ENCODE measurements at places on chromosomes 1 and 21. TPM values are rescaled to one million over a fixed set of nuclear protein-coding genes. Genes with fewer than 3 reads are reported as not detected.
A peak's percentile ranks its signal among the peaks of the same experiment; 100 is the strongest.

- DNase-seq = no peak
Observed at GRCh38 chr1:213982672-213983492, 4.9 kb upstream of the PROX1 start.

GRCh38 chr1:150479927-150480352 is 7.3 kb upstream of the TARS2 start:
- no peak for DNase-seq

- DNase-seq = no peak
Observed at GRCh38 chr1:17582124-17582774, 42.8 kb downstream of the ARHGEF10L start.

GRCh38 chr1:101723415-101723814 is 273.3 kb downstream of the OLFM3 start:
- DNase-seq = no peak

DNA sequence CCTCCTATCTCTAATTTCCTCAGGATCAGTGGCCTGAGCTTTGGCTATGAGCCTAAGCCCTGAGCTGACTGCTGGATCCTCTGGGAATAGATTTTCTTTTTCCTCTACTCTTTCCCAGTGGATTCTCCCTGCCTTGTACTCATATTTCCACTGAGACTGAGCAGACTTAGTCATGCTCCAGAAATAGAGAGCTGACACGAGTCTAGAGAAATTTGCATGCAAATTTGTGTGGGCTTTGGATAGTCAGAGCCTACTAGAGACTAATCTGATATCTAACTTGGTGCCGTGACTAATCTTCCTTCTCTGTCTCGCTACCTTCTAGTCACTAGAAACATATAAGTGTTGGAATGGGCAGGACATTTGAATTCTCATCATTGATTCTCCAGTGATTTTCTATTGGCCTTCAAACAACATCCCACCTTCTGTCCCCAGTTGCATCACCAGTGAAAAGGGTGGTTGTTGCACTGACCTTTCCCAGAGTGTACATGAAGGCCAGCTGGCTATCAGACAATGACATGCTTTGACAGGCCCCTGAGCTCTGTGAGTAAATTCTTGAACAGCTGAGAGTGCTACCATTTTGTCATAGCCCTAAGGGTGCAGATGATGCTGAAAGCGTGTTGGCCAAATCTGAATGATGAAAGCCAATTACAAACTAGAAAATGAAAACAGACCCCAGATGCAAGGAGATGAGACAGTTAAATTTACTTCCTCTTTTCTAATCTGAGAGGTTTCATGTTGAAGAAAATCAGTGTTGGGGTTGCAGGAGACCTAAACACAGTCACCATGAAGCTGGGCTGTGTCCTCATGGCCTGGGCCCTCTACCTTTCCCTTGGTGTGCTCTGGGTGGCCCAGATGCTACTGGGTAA is at the start of gene FCRLA:
Gene FCRLA (plus strand): TSS at position 748 of the 866 bp plus-strand sequence. CDS start 36 bp downstream, at position 784.
- DNase-seq = no peak

- no peak for DNase-seq
Observed at GRCh38 chr21:37398697-37399096, 32.1 kb downstream of the DYRK1A start.

GRCh38 chr21:20388400-20388799 is 609.8 kb upstream of the NCAM2 start:
- DNase-seq = no peak

GRCh38 chr21:42220138-42220701 is 1.3 kb downstream of the ABCG1 start:
- no peak for DNase-seq

DNA sequence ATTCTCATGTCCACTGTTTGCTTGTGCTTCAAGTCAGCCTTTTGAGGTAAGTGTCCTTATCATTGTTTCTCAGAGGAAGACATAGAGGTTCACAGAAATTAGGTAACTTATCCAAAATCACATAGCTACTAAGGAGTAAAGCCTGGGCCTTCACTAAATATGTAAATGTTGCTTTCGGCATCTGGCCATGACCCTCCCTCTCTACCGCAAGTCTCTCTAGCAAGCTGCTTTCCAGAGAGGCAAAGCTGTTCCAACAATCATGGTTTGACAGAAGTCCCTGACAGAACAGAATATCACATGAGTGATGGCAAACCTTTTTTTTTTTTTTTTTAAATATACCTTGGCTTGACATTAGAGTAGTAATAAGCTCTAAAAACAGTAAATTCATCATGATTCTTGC is 94.5 kb upstream of the F3 start:
- no peak for DNase-seq

DNA sequence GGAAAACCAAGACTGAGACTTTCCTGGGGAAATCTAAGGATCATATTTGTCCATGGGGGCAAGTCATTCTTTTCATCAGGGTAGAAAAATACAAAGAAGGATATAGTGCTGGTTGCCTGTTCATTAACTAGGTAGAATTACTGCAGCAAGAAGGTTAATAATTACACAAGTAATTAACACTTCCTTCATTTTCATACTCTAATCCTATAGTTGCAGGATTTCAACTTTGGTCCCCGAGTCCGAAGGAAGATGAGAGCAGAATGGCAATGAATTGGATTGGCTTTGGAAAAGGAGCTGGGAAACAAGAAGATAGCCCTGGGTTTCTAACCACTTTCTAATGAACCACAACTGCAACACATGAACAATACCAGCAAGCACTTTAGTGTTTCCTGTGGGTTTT is 199.2 kb upstream of the ESRRG start:
- DNase-seq = no peak

GRCh38 chr1:117890452-117890851 is 39.0 kb downstream of the GDAP2 start:
- DNase-seq = no peak

DNA sequence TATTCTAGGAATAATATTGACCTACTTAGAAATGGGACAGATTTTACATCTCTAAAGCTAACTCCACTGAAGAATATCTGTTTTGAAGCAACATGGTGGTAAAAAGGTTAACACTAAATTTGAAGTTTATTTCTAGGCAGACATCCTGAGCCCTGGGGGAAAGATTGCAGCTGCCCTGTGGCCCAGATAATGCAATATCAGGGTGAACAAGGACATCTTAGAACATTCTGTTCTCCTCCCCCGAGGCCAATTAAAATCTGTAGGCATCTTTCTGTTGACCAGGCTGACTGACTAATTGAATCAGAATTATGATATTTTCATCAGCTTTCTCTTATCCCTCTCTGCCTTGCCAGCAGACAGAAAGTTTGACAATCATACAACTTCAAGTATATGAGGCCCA is 149.8 kb upstream of the DUSP10 start:
- no peak for DNase-seq

DNA sequence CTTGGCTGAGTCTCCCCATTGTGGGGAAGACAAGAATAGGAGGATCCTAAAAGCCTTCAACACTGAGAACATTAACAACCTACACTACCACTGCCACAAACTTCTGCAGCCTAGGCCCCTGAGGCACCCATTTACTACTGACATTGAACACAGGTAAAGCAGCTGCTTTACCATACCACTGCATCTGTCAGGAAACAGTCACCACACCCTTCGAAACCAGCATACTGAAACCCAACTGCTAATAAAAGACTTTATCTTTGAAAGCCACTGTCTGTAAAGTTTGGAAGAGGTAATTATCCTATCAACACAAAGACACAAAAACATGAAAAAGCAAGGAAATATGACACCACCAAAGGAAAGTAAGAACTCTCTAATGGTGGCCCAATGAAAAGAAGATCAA is 7.4 kb downstream of the IFNAR1 start:
- no peak for DNase-seq

- DNase-seq = no peak
Observed at GRCh38 chr1:227298512-227299240, 19.6 kb downstream of the CDC42BPA start.

- DNase-seq = no peak
Observed at GRCh38 chr1:39317910-39318633, 113.6 kb downstream of the MACF1 start.

DNA sequence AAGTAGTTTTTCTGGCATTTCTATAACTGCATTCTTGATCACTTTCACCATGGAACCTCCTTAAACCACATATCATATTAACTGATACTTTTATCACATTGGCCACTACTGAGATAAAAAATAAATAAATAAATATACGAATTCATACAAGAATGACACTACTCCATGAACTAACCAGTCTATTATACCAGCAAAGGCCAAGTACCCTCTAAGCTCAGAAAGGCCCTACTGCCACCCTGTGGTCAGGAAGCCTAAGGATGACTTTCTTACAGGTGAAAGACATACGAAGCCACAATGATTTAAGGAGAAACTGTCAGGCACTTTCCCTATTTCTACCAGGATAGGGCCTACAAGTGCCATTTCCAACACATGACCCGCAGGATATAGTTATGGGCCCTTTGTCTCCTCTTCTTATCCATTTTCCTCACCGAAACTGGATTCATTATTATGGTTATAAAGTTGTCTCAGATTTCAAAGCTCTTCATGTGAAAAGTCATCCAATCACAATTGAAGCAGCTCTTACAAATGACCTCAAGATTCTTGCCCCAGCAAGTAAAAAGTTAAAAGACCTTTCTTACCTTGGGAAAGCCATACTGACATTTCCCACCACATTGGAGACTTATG is 23.9 kb downstream of the DNAJC8 start:
- DNase-seq = no peak

- peak; percentile 60 for DNase-seq
Observed at GRCh38 chr1:153568367-153569099, 2.9 kb upstream of the S100A2 start.

DNA sequence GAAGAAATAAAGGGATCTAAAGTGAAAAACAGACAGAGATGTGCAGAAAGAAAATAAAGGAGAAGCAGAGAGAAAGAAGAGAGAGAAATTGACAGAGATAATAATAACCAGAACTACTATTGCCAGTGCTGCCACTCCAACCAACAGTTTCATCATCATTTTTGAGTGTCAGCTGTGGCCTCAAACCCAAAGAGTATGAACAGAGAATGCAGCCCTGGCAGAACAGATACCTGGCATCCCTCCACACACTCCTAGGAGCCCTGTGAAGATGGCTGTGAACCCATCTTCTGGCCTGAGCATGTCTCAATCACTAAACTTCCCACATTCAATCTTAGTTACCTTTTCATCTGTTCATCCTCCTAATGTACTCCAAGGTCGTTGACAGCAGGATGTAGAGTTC is 385.8 kb upstream of the NFIA start:
- DNase-seq = no peak

DNA sequence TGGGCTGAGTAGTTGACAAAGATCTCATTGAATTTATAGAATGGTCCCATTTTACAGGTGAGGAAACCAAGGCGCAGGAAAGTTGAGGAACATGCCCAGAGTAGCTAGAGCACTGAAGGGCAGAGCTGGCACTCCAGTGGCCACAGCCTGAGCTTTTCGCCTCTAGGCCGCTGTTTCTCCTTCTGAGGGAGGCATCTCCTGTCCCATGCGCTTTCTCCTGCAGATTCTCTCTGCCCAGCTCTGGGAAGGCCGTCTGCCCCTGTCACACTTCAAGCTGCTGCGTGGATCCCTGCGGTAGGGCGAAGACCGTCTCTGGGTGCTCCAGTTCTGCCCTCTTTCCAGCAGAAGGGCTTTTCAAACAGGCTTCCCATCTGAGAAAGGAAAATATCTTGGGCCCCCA is 159.9 kb downstream of the ACTL8 start:
- no peak for DNase-seq

DNA sequence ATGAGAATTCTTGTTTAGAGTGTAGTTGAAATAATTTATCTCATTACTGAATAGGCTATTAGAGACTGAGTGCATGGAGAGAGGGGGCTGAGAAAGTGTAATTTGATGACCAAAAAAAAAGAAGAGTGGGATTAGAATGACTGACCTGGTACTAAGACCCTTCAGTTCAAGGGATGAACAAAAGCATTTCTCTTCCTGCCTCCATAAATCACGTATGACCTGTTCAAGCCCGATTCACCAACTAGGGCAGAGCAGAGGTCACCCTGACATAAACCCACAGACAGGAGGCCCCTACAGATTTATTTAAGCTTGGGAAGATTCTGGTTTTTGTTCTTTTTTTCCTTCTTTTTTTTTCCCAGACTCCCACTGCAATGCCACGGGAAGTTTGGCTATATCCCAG is 123.7 kb upstream of the COP1 start:
- no peak for DNase-seq

DNA sequence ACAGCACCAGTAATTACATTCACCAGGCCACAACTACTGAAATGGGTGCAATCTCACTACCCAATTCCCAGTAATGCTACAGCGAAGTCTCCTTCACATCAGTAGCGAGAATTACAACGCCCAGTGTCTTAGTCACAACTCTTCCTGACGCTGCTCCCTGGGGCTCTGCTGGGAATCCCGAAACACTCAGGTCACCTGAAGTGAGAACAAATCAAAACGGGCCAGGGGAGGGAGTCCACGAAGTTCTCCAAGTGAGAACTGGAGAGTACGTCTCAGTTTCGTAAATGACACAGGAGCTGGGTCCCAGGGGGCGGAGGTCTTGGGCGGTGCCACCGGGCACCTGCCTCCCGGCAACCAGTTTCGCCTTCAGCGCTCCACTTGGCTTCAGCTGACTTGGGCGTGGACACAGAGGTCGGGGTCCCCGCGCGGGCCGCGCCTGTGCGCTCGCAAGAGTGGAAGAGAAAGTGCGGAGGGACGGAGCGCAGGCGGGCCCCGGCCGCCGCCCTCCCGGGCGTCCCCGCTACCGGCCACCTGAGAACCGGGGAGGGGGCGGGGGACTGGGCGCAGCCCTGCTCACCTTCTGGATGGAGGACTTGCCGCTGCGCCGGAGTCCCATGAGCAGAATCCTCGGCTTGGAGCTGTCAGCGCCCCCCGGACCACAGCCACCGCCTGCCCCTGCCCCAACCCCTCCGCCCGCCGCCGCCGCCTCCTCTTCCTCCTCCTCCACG is 575 bp downstream of the RRAGC start:
- peak; percentile 19 for DNase-seq

- DNase-seq = no peak
Observed at GRCh38 chr21:41973861-41974751, 20.3 kb upstream of the C2CD2 start.

GRCh38 chr1:88973520-88974137 is 18.8 kb downstream of the KYAT3 start:
- no peak for DNase-seq

DNA sequence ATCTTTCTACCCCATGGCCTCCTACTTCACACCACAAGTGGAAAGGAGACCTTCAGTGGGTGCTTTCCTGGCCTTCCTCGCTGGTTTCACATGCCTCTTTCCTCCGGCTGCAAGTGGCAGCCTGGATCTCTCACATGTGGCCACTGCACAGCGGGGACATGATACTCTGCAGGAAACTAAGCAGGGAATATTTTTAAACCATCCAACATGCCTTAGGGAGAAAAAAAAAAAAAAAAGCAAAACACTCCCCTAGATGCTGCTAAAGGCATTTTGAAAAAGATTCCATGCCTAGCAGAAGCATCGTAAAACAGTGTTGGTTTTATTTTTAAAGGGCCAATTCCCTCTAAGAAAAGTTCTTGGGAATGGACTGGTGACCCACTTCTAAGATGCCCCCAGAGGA is 12.2 kb upstream of the GJA5 start:
- no peak for DNase-seq

- no peak for DNase-seq
Observed at GRCh38 chr1:42952303-42953001, 6.2 kb downstream of the SLC2A1 start.

GRCh38 chr1:111183308-111184069 is 17.0 kb downstream of the DENND2D start:
- DNase-seq = no peak

GRCh38 chr1:54859700-54860391 is 27.1 kb downstream of the DHCR24 start:
- DNase-seq = no peak

The CCDC27 gene
- not detected for total RNA-seq

The FCMR gene
- total RNA-seq = not detected

The NSL1 gene
- 44.3 TPM for total RNA-seq

The ELOVL1 gene
- total RNA-seq = 36.3 TPM

The AQP10 gene
- total RNA-seq = not detected

The FOXD2 gene
- 4.9 TPM for total RNA-seq

The GBP7 gene
- total RNA-seq = 0.21 TPM

The CIART gene
- 9.7 TPM for total RNA-seq

The P3H1 gene
- total RNA-seq = 47.6 TPM

The CNTN2 gene
- 0.68 TPM for total RNA-seq

Data from thoracic aorta (tissue), 2 donors.